MCF 10A (cell line): ENCODE measurements at places on chromosomes 3 and 15. TPM values are rescaled to one million over a fixed set of nuclear protein-coding genes. Genes with fewer than 3 reads are reported as not detected.

Gene PRR20G
- not detected in 2 replicates for total RNA-seq

DNA sequence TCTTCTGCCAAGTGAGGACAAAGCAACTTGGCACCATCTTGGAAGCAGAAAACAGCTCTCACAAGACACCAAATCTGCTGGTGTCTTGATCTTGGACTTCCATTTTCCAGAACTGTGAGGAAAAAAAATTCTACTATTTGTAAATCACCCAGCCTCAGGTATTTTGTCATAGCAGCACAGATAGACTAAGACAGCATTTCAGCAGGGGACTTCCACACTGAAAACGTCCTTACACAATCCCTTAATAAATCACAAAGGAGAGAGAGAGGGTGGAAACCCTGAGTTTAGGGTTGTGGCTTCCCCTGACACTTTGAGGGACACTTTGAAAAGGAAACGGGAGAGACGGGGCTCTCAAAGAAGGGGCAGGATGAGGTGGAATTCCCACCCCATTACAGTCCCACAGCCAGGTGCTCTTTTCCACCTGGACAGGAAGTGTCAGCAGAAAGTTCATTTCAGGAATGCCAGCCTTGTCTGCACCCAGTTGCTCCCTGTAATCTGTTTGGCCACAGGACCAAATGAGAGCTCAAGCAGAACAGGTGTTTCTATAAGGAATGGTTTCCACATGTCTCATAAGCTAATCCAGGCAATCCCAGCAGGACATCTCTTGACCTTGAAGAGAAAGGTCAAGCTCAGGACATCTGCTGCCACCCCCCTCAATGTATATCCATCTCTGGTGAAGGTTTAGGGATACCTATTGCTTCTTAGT lies 51.3 kb downstream of the MYLK start:
- no peak overlapping the region for H3K27ac ChIP-seq
- peak; percentile 26 for DNase-seq
- H3K36me3 ChIP-seq: no peaks in the 10 kb centered on the region
- H3K4me3 ChIP-seq: no peak overlapping the region
- H3K27me3 ChIP-seq: no peaks in the 10 kb centered on the region

DNA sequence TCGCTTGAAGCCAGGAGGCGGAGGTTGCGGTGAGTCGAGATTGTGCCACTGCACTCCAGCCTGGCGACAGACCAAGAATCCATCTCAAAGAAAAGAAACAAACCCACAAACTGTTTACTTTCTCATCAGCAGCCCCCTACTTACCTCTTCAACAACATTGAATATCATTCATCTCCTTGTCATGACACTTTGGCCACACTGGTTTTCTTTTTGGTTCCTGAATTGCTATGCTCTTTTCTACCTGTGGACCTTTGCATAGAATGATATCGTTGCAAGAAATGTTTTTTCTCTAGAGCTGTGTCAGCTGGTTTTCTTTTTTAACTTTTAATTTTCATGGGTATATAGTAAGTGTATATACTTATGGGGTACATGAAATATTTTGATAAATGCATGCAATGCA lies 82.4 kb downstream of the CD200 start:
- no peak overlapping the region for H3K27ac ChIP-seq
- H3K27me3 ChIP-seq: no peaks in the 10 kb centered on the region
- DNase-seq: no peak
- no peaks in the 10 kb centered on the region for H3K4me1 ChIP-seq
- no peak overlapping the region for H3K4me3 ChIP-seq

- no peak for DNase-seq
- no peaks in the 10 kb centered on the region for H3K4me1 ChIP-seq
- H3K27ac ChIP-seq: no peak overlapping the region
- H3K4me3 ChIP-seq: no peak overlapping the region
- no peaks in the 10 kb centered on the region for H3K27me3 ChIP-seq
Measured at GRCh38 chr3:53420831-53421230, 73.5 kb upstream of the DCP1A start.

DNA sequence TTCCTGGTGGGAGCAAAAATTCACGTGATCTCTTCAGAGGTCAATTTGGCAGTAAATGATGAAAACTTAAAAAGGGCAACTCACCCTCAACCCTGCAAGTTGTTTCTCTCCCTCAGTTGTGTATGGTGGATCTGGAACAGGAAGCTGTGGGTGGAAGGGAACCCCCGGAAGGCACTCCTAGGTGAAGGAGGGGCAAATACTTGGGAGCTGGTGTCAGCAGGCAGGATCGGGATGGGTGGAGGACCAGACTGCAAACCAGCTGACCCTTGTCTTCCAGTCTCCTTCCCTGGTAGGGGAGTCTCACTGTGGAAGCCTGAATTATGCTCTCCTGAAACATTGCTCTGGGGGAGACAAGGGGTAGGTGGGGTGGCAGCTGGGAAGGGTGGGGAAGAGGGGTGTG lies 33.5 kb downstream of the PRR23E start:
- no peaks in the 10 kb centered on the region for H3K36me3 ChIP-seq
- H3K27me3 ChIP-seq: no peaks in the 10 kb centered on the region
- peak; percentile 48 for DNase-seq
- H3K27ac ChIP-seq: peak overlapping the region; percentile 72
- H3K4me1 ChIP-seq: peaks cover 8% of the 10 kb centered on the region

DNA sequence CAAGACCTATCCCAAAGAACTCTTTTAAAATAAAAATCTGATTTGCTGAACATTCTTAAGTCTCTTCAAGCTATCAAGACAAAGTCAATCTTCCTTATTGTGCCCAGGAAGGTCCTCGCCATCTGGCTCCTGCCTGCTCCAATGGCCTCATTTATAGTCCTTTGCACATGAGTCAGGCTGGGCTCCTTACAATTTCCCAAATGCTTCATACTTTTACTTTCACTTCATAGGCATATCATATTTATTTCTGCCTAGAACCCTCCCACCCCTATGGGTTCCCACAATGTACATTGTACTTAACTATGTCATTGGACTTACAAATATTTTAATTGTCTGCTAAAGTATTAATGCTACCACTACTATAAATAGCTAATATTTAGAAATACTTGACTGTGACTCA lies 9.1 kb downstream of the THRB start:
- H3K27ac ChIP-seq: no peak overlapping the region
- H3K27me3 ChIP-seq: no peaks in the 10 kb centered on the region
- H3K4me1 ChIP-seq: peaks cover 39% of the 10 kb centered on the region
- H3K4me3 ChIP-seq: no peak overlapping the region

Gene CHRD
- not detected in 2 replicates for total RNA-seq

DNA sequence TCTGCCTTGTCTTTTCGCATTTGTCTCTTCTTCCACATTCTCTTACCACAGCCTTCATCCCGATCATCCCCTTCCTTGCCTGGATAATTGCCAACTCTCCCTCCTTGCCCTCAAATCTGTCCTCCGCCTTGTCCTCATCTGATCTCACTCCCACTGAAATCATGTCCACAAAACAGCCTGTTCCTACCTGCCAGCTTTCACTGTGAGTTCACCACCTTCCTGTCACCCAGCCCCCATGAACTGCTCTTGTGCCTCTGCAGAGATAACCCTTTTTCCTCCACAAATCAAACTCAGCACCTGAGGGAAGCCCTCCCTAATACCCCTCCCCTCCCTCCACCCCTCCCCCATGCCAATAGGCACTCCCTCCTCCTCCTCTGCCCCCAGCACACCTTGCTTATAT lies 4.8 kb upstream of the ADCY5 start:
- peaks cover 11% of the 10 kb centered on the region for H3K4me1 ChIP-seq
- H3K4me3 ChIP-seq: no peak overlapping the region
- H3K36me3 ChIP-seq: no peaks in the 10 kb centered on the region
- H3K27me3 ChIP-seq: peaks cover 52% of the 10 kb centered on the region
- no peak overlapping the region for H3K27ac ChIP-seq

Gene CIP2A
- 15.5 and 23.9 TPM in 2 replicates for total RNA-seq

- no peaks in the 10 kb centered on the region for H3K27me3 ChIP-seq
- no peaks in the 10 kb centered on the region for H3K36me3 ChIP-seq
- no peaks in the 10 kb centered on the region for H3K4me1 ChIP-seq
- no peak overlapping the region for H3K27ac ChIP-seq
Measured at GRCh38 chr15:77622934-77623754, 9.6 kb downstream of the LINGO1 start.
